Activated CD8-positive, alpha-beta memory T cell treated with anti-CD3 and anti-CD28 coated beads for 1 hour (primary cell): ENCODE measurements at places on chromosomes 7 and 10.
A peak's percentile ranks its signal among the peaks of the same experiment; 100 is the strongest.

DNA sequence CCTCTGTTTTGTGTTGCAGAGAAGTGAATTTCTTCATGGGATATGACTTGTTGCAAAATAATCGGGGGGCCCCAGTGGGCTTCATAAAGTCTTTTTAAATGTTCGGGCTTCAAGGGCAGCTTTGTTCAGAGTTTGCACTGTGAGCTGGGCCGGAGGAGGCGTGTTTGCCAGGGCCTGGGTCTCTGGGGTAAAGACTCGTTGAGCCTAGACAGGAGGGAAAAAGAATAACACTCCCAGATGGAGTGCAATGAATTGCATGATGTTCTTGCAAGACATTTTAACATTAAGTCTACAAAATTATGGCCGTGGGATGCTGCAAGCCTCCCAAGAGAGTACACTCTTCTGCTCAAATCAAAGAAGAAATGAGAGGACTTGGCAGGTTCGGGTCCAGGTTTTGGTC is 23.6 kb downstream of the BMPER start:
- no peak for DNase-seq

GRCh38 chr7:53697913-53698312 is 662.5 kb downstream of the POM121L12 start:
- DNase-seq, result no peak

GRCh38 chr7:134649226-134649775 is 2.6 kb downstream of the BPGM start:
- DNase-seq, result no peak

DNA sequence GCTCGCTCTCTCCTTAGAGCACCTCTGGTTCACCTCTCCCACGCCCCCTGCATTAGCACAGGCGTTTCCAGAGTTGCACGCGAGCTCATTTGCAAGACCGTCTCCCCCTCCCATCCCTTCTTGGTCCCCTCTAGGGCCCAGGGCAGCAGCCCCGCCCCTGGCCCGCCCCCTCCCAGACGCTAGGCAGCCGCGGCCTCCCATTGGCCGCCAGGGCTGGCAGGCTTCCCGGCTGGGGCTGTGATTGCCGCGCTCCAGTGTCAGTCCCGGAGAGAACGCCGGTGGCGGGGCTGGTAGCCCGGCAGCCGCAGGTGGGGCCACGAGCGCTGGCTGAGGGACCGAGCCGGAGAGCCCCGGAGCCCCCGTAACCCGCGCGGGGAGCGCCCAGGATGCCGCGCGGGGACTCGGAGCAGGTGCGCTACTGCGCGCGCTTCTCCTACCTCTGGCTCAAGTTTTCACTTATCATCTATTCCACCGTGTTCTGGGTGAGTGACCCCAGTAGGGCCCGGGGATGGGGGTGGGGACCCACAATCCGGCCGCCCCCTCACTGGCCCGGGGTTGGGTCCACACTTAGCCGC is at the start of gene TSPAN15:
Gene TSPAN15 (plus strand): TSS at position 257 of the 575 bp plus-strand sequence. CDS start 130 bp downstream, at position 387.
- DNase-seq, result peak; percentile 46

DNA sequence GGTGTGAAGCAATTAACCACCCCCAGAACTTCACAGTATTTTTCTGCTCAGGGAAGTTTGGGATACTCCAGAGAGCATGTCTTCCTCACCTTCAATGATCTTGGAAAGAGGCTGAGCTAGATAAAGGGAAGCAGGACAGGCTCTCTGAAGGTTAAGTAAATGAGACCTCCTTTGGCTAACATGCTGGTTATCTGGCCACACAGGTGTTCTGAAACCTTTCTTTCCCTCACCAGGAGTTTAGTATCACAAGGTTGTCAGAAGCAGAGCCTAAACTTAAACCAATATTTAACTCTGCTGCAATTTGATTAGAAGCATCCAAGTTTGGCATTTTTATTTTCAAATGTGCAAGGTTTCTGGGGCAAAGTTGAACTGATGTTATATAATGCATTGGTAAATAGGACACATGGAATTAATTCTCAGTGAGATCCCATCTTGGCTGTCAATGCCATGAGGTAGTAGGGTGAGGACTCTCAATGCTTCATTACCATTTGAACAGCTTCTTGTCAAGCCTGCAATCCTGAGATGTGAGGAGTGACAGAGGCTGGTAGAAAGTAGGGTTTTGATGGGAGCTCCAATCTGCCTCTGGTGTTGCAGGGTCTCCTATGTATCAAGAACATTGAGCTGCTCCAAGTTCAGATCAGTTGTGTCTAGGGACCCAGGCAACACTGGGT is 3.6 kb upstream of the PNLIP start:
- no peak for DNase-seq

DNA sequence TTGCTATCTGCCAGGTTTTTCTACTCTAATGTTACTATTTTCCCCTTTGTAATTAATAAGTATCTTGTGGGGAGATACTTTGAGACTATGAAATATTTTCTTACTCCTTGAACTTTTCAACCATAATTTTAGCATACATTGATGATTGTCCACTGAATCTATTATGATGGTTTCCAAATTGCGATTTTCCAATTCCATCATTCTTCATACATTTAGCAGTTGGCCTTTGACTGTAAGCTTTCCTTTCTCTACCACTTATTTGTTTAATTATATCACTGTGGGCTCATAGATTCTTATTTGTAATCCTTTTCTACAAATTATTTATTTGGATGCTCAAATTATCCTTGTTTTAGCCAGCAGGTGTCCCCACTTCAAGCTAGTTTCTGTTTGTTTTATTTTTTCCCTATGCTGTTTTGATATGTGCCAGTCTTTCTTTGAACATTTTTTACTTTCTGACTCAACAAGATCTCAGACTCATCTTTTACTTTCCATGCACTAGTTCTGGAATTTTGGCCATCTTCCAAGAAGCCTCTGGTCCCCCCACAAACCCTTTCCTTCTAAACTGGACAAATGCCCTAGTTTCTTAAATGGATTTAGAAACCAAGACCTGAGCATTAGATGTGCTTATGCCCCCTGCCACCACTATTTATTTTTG is 11.4 kb upstream of the MRPS16 start:
- no peak for DNase-seq

DNA sequence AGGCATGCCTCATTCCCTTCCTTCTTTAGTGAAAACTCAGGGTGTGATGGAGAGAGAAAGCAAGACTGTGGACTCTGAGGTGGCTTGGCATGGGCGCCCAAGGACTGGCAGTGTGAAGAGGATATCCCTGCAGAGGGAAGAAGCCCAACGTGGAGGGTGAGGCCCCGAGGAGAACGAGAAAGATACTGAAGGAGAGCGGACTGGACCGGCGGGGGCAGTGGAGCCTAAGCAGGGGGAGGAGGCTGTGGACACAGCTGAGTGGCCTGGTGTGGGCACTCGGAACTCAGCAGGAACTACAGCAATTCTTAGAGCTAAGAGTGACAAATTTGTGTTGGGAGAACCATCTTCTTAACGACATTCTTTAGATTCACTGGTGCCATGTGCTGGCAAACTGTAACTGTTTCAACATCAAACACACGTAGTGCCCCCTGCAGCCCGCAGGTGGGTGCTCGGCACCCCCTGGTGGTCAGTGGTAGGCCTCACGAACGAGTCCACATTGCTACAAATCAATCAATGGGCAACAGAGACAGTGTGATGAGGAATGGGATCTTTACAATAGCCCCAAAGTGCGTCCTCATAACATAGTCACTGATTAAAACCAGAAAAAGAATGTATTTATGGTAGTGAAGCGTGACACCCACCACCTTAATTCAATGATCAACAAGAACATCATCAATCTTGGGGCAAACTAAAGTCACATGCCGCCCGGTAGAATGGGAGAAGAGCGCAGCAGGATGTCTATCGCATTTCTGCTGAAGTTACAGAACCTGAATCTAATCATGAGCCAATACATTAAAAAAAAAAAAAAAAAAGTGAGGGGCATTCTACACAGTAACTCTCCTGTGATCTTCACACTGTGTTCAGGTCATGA is 2.0 kb upstream of the SFTPA1 start:
- DNase-seq, result no peak

DNA sequence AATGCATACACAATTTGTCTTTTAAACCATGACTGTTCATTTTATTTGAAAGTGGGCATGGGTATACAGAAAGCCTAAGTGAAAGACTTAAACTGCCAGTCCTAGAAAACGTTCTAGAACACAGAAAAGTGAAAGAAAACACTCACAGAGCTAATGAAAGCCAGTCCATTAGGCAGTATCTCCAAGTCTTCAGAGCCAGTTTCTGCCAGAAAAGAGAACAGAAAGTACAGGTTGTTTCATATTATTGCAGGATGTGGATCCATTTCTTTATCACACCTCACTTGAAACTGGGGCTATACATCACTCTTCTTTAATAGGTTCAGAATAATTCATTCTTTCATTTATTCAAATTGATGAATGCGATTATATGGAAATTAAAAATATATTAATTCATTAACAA is 7.7 kb downstream of the PON1 start:
- DNase-seq, result no peak

GRCh38 chr10:50896721-50897120 is 11.3 kb upstream of the A1CF start:
- no peak for DNase-seq

- no peak for DNase-seq
Measured at GRCh38 chr10:6269953-6270867, 67.5 kb downstream of the PFKFB3 start.

- no peak for DNase-seq
Measured at GRCh38 chr7:101717628-101718357, 88.7 kb upstream of the MYL10 start.

- DNase-seq, result no peak
Measured at GRCh38 chr10:28400176-28400575, 97.3 kb upstream of the MPP7 start.

DNA sequence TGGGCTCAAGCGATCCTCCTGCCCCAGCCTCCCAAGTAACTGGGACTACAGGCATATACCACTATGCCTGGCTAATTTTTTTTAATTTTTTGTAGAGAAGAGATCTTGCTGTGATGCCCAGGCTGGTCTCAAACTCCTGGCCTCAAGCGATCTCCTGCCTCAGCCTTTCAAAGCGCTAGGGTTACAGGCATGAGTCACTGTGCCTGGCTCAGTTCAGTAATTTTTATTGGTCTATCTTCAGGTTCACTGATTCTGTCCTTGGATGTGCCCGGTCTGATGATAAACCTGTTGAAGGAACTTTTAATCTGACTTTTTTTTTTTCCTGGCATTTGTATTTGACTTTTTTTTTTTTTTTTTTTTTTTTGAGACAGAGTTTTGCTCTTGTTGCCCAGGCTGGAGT is 40.1 kb upstream of the STRIP2 start:
- DNase-seq, result no peak

DNA sequence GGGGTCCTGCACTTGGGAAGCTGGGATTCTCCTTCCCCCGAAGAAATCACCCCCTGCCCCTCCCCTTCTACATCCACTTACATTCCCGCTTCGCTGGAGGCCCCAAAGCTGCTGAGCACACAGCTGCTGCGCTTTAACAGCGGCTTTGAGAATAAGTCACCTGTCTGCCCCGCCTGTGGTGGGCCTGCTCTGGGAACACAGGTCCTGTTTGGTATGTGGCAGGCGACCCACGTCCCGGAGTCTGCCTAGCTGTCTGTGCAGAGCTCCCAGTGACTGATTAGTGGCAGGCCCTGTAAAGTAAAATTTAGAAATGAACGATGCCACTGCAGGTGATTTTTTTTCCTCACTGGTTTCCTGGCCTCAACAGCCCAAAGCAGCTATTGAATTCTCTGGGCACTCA is 47.0 kb downstream of the CDH23 start:
- no peak for DNase-seq

DNA sequence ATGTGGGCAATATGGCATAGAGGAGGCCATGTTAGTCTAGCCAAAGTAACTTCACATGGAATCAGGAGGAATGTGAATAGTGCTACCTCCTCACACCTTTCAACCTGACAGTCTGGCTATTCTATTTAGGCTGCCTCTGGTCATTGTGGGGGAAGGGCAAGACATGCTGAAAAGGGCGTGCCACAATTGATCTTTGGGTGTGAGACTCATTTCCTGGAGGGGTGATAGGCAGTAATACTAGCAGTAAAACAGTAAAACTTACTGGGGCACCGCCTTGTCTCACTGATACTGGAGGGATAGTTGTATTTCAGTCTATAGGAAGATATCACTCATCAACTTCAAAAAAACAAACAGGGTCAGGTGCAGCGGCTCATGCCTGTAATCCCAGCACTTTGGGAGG is 88.7 kb downstream of the TMEM168 start:
- DNase-seq, result no peak

DNA sequence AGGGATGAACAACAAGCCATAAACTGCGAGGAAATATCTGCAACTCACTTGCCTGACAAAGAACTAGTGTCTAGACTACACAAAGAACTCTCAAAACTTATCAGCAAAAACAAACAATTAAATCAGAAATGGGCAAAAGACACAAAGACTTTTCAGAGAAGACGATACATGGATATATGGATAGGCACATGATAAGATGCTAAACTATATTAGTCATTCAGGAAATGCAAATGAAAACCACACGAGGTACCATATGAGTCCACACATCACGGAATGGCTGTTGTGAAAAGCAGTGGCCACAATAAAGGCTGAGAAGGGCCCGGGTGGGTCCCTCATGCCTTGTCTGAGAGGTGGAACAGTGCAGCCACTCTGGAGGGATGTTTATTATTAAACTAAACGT is 267.8 kb downstream of the WDR37 start:
- no peak for DNase-seq

- DNase-seq, result no peak
Measured at GRCh38 chr7:42074076-42074475, 162.9 kb downstream of the GLI3 start.

GRCh38 chr7:108525327-108525984 is 479 bp downstream of the PNPLA8 start:
- DNase-seq, result peak; percentile 18

DNA sequence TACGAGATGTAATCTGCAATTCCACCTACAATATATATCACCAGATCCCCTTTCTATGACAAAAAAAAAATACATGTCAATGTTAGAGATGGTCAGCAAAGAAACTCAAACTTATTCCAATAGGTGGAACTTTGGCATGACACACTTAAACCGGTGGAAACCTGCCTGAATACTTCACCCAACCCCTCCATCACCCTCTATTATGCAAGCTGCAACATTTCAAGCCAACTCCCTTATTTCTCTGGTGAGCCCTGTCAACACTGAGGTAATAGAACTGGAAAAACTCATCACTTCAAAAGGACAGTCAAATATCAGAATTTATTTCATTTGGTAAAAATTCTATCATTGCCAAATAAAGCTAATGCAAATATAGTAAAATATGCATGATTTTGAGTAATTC is 3.6 kb downstream of the ZNF438 start:
- DNase-seq, result no peak

- no peak for DNase-seq
Measured at GRCh38 chr10:100866575-100867098, 46.1 kb upstream of the SLF2 start.

DNA sequence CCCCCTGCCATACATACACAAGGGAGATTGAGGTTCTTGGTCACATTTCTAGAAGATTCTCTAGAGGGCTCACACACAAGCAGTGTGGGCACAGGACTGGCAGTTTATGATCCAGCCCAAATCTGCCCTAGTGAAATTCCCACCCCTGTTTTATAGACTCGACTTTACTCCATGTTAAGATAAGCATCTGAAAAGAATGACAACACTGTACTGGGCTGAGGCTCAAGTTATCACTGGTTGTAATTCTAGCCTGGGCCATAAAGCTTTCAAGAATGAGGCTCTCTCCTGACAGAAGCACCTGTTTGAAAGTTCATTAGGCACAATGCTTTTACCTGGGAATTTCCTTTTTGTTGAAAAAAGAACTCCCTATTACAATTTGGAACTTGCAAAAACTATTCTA is 195.6 kb upstream of the GLI3 start:
- DNase-seq, result no peak

- no peak for DNase-seq
Measured at GRCh38 chr7:135843214-135843613, 94.6 kb upstream of the FAM180A start.

GRCh38 chr7:22124941-22125340 is 179.2 kb upstream of the CDCA7L start:
- DNase-seq, result no peak
